ENCODE measurements at places on chromosomes 6 and 20.

- DNase-seq: no peak
These were observed 32.1 kb downstream of the SF3B5 start for GRCh38 chr6:144063246-144063743.

GRCh38 chr6:44000164-44000842 lies 126.9 kb downstream of the MRPL14 start:
- peak; percentile 48 for DNase-seq

GRCh38 chr6:108453601-108454185 lies 107.0 kb upstream of the FOXO3 start:
- DNase-seq: no peak

DNA sequence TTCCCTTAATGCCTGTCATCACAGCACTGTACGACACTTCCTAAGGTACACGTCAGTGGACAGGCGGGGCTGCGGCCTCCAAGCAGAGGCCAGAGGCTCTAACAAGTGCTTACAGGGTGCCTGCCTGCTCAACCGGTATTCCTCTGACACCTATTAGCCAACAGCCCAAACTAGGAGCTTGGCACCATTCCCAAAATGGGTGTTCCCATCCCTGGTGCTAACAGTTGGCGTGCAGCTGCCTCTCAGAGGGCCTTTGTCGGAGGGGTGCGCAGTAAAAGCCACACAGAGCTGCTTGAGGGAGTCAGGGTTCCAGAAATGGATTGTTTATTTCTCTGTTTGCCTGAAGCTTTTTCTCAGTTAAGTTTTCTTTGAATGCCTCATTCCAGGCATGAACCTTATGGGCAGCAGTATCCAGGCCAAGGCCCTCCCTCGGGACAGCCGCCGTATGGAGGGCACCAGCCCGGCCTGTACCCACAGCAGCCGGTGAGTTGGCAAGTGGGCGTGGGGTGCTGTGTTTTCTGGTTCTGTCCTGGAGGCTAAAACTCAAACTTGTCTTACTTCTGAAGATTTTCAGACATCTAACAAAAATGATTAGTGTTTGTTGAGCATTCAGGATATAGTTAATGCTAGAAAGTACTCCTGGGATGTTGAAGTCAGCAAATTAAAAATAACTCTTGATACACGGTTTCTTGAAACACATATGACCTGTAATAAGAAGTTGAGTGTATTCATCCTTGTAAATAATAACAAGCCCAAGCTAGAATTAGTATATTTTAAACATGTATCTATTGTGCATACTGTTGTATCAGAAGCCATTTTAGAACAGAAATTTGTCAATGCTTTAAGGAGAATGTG lies 124.7 kb downstream of the TMEM242 start:
- no peak for DNase-seq

GRCh38 chr20:50041246-50041873 lies 58.6 kb downstream of the SNAI1 start:
- DNase-seq: no peak

DNA sequence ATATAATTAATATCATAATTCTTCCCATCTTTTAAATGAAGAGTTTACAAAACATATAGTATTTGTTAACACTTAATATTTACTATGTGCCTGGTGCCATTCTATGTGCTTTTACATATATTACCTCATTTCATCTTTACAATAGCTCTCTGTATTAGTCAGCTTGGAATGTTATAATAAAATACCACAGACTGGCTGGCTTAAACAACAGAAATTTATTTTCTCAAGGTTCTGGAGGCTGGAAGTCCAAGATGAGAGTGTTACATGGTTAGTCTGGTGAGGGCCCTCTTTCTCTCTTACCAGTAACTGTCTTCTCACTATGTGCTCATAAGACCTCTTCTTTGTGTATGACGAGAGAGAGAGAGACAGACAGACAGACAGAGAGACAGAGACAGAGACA lies 110.2 kb downstream of the NKAIN2 start:
- DNase-seq: no peak

GRCh38 chr6:168390749-168391420 lies 50.1 kb upstream of the SMOC2 start:
- DNase-seq: no peak

DNA sequence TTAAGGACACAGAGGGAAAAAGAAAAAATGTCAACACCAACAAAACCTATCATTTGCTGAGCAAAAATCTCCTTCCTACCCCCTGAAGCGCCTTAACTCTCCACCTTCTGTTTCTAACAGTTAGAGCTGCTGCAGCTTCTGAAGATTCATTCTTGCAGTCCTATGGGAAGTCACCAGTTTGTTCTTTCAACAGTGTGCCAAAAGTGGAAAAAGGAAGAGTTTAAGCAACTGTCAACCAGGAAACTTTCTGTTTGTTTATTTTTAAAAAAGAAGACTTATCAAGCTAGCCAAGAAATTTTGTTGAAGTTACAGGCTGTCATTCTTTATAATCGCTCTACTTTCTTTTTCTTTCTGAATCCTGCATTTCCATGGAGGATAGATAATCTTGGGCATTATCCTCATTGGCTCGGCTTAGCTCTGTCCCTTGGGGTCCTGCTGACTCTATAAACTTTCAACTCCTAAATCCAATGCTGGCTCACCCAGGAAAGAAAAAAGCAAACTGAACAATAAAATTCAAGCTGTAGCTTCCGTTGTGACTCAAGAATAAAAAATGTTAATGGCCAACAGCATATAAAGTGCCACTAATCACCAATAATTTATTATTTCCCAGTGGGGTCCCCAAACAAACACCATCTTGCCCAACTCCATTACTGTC lies 172.8 kb upstream of the CITED2 start:
- DNase-seq: no peak

DNA sequence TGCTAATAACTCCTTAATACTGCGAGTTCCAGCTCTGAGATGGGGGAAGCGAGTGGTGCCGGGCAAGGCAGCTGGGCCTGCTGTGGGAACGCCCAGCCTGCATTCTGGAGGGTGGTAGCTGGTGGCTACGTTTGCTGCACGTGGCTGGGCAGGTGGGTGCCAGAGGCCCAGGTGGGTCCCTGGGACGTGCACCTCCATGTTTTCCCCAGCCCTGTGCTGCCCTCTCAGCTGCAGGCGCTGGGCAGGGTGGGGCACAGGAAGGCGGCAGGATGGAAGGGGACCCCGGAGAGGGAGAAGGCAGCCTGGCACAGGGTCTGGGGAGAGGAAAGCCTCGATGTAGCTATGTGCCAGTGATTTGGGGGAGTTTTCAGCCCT lies 388.8 kb downstream of the CDH4 start:
- DNase-seq: no peak

DNA sequence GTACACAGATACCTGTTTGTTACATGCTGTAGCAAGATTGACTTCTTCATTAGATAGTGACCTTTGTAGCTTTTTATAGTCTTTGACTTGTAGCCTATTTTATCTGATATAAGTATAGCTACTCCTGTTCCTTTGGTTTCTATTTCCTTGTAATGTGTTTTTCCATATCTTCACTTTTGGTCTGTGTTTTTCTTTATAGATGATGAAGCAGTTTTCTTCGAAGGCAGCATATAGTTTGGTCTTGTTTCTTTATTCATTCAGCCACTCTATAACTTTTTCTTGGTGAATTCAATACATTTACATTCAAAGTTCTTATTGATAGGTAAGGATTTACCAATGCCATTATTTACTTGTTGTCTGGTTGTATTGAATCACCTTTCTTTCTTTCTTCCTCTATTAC lies 1357.3 kb upstream of the EYS start:
- DNase-seq: no peak

DNA sequence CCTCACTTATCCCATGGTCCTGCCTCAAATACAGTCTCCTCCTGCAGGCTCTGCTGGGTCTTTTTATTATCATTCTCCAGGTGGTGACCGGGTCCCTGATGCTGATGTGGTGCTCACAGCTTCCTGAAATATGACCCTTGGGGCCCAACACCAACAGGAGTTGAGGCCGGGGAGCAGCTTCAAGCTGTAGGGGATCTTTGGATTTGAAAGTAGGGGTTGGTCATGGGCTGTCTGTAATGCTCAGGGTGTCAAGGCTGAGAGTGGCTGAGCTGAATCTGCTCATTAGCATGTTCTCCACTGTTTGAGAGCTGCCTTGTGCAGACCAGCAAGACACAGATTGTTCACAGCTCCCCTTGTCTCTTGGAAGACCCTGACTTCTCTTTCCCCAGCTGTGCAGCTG lies 35.5 kb downstream of the HLA-F start:
- no peak for DNase-seq

DNA sequence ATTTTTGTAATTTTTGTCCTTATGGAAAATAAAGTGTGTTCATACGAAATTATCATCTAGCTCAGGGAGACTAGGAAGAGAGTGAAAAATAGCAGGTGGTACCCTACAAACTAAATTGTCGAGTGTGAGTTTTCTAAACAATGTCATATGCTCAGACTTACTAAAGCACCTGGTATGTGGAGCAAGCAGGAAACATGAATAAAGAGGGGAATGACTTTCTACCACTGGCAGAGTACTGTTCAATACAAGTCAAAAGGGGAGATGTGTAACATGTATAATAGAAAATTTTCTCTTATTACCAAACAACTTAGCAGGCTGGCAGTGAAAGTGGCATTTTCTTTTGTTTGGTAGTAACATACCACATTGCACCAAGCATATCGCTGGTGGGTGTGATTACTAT lies 36.1 kb downstream of the CTNNBL1 start:
- DNase-seq: no peak

Data from stimulated activated CD4-positive, alpha-beta T cell treated with anti-CD3 and anti-CD28 coated beads, Interleukin-12 subunit alpha, Interleukin-12 subunit beta, amount 100 ng/mL, for 48 hours (primary cell).